ENCODE measurements at places on chromosomes 7 and 10.

- peak; percentile 56 for DNase-seq
Measured at GRCh38 chr7:23696916-23697441, 13.0 kb upstream of the STK31 start.

DNA sequence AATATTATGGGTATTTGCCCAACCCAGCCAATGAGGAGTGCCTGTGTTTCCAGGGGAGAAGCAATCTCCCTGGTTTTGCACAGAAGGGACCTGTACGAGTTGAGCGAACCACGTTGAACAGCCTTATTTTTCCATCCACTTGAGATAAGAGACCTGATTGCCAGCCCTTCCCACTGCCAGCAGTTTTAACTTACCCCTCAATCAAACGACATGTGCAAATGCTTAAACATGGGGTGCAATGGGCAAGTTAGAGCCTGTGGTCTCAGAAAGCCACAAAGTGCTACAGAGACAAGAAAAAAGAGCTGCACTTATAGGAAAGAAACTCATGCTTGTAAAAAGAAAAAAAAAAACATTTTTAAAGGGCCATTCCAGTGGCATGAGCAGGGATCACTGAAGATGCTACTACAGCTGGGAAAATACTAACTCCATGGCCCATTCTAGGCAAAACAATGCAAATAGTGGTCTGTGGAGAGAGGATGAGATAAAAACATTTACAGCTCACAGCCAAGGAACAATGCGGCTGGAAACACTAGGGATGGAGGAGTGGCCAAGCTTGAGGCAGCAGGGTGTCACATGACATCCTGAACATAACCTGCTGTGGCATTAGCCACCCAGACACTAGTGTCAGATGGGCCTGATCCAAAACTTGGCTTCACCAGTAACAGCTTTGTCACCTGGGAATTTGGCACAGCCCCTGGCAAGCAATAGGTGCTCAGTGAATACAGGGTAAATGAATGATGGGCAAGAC, 162.8 kb downstream of the ELMO1 start:
- no peak for DNase-seq

GRCh38 chr7:41315764-41316163, 387.1 kb downstream of the INHBA start:
- DNase-seq: no peak

- peak; percentile 83 for DNase-seq
Measured at GRCh38 chr7:151245360-151246101, 3.0 kb downstream of the SMARCD3 start.

- no peak for DNase-seq
Measured at GRCh38 chr7:115387137-115387536, 465.2 kb downstream of the MDFIC start.

DNA sequence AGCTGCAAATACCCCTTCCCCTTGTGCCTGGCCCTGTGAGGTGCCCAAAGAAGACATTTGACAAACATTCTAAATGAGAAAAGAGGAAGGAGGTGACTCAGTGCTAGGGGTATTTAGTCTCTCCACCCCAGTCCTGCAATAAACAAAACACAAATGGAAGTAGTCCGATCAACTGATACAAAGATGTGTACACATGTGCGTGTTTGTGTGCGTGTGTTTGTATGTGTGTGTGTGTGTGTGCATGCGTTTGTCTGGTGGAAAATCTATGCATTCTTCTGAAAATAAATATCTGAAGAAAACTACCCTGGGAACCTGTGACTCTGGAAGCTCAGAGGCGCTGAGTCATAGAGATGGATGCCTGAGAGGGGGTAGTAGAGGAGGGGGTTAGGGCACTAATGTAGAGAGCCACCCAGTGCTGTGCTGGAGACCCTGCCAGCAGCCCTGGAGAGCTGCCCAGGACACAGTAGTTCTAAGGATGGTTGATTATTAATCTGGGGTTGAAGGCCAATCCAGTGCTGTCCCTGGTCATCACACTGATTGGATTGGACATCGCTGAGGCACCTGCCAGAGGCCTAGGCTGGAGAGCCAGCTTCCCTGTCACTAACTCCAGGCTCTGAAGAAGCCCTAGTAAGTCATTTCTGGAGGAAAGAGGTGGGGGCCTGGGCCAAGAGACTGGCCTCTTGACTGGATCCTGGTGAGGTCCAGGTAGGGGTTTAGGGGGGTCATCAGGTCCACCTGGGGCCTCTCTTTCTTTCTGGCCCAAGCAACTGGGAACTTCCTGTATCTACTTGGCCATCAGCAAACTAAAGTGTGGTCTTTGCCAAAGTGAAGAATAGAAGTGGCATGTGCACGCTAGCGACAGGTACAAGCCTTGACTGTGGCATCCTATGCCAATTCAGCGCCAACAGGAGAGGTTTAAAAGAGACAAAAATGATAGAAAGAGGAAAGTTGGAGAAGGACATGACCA, 18.5 kb downstream of the SFTPA1 start:
- DNase-seq: no peak

DNA sequence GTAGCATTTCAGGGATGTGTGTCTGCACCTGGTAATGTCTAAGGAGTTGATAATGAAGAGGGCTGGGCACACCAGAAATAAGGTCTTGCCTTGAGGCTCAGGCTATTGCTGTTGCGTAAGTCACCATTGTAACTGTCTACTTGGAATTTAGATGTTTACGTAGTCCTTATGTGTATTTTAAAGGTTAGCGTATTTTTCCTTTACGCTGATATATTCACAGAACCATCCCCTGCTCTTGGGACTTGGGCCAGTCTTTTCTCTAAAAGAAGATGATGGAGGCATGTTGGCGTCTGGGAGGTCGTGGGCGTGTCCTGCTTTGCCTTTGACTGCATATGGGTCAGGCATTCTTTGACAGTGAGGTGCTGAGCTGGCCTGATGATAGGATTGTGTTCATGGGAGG, 14.7 kb downstream of the WDR37 start:
- no peak for DNase-seq

DNA sequence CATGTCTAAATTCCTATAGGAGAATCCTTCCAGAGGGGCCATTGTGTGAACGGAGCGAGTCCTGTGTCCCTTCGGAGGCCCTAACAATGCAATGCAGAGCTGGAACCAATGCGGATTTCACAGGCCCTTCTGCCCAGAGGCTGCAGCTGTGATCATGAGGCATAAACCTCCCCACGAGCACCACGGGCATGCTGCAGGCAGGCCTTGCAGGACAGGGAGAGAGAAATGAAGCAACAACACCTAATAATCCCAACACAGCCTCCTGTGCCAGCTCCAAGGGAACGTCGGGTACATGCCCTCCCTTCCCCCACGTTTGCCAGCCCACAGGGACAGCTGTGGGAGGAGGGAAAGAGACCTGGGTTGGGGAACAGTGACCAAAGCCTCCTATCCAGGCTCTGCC, 74.4 kb downstream of the TNS3 start:
- no peak for DNase-seq

GRCh38 chr10:4278186-4278585, 493.2 kb upstream of the KLF6 start:
- DNase-seq: no peak

DNA sequence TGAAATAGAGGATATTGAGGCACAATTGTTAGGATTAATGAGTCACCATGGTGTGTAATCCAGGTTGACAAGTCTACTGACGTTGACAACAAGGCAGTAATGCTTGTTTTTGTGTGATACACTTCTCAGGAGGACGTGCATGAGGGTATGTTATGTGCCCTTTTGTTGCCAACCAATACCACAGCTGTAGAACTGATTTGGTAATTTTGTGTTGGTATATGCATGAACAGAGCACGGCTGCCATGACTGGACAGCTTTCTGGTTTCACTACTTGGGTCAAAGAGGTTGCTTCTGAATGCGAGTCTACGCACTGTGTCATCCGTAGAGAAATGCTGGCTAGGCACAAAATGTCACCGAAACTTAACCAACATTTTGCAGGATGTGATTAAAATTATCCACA, 32.9 kb downstream of the PHTF2 start:
- no peak for DNase-seq

DNA sequence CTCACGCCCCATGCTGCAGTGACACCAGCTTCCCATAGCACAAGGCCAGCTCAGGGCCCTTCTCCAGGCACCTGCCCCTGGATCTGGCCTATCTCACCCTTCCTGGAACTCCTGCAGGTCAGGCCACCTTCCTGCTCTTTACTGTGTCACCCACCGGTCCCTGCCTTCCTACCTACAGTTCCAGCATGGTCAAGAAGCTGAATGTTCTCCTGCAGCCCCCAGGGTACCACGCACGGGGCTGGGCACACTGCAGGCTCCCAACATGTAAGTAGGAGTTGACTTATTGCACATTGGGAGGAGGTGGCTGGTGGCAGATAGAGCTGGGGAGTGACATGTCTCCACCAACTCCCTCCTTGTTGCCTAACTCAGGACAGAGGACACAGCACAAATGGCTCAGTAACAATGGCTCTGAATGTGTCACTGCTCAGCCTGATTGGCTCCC, 14.5 kb downstream of the ITPRIP start:
- DNase-seq: no peak

GRCh38 chr7:131502810-131503508, 53.5 kb downstream of the PODXL start:
- DNase-seq: no peak

DNA sequence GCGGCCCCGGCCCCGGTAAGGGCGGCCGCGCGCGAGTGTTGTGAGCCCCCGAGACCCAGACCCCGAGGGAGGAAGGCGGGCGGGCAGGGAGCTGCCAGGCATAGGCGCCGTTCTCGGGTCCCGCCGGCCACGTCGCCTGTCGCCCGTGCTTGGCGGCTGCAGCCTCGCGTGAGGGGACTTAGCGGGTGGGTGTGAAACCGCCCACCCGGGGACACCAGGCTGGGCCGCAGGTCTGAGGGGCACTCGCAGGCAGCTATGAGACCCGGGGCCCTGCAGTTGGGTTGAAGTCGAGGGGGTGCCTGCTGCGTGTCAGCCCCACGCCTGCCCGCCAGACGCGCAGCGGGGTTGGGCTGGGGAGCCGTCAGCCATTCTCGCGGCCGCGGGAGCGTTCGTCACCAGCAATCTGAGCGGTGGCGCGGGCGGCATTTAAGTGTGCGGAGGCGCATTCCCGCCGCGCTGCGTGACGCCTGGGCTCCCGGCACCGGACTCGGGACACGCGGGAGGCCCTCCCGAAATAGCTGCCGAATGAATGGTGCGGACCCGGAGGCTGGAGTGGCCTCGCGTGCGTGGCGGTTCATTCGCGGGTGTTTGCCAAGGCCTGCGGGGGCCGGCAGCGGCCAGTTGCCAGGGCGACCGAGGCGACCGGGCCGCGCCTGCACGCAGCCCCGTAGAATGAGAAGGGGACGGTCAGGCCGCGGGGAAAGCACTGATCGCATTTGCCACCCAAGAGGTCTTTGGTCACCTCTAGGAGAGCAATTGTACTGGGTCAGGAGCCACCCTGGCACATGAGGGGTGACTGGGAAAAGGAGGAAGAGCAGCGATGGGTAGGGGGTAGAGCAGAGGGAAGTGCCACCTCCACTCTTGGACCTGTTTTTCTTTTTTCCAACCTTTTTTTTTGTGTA, 750 bp downstream of the ZNF398 start:
- DNase-seq: peak; percentile 62

- no peak for DNase-seq
Measured at GRCh38 chr10:20406281-20407104, 490.6 kb downstream of the NEBL start.

DNA sequence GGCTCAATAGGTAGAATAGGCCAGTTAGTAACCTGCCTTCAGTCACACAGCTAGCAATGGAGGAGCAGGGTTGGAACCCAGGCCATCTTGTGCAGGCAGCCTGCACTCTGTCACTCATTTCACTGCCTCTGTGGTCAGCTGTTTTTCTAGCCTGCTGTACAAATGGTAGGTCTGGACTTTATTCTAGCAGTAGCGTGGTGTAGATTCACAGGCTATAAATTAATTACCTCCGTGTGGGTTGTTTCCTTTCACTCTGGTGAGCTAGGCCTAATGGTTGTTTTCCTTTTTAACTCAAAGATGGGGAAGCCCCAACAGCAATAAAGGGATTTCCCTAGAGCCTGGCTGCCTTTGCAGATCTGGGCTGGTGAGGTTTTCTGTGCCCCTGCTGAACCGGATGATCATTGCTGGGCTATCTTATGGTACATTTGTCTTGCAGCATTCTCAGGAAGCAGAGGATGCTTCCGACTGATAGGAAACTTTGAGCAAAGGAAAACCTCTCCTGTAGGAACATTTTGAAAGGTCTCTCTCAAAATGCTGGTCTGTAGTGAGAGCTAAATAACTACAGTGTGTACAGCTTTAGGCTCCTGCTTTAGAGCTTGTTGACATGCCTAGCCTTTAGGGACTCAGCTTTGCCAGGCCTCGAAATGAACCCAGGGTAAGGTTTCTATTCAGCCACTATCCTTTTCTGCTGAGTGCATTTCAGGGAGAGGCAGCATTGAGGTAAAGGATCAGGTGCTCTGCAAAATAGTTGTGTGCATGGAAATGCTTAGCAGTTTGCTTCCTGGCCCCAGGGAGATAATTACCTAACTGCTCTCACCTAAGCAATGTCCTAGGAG, 157.4 kb downstream of the ST7 start:
- no peak for DNase-seq

DNA sequence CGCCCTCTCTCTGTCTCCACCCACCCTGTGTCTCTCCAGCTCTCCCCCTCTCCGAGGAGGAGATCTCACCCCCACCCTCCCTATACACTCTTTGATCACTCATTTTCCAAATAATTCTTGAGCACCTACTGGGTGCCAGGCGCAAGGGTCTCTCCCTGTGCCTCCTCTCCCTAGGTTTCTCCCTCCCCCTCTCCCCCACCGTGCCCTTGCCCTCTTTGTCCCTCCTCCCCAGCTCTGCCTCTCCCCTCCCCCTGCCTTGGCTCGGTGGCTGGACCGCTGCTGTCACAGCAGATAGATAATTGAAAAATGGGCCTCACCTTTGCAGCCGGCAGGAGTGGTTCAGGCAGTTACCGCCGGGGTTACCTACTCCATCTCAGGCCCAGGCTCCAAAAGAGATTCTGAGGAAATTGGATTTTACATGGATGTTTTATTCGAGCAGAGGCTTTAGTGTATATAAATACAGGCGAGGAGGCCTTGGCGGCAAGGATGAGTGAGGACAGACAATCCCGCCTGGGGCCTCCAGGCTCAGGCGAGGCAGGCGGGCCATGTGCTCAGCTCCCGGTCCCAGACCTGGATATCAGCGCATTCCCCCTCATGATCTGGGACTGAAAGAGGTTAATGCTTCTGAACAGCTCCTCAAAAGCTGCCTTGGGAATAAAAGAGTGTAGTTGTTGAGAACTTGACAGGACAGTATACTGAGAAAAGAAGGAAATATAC, 60.8 kb upstream of the BTRC start:
- no peak for DNase-seq

Data from HuH-7.5 (cell line).